ENCODE measurements at places on chromosomes 1 and 21. TPM values are rescaled to one million over a fixed set of nuclear protein-coding genes. Genes with fewer than 3 reads are reported as not detected.

DNA sequence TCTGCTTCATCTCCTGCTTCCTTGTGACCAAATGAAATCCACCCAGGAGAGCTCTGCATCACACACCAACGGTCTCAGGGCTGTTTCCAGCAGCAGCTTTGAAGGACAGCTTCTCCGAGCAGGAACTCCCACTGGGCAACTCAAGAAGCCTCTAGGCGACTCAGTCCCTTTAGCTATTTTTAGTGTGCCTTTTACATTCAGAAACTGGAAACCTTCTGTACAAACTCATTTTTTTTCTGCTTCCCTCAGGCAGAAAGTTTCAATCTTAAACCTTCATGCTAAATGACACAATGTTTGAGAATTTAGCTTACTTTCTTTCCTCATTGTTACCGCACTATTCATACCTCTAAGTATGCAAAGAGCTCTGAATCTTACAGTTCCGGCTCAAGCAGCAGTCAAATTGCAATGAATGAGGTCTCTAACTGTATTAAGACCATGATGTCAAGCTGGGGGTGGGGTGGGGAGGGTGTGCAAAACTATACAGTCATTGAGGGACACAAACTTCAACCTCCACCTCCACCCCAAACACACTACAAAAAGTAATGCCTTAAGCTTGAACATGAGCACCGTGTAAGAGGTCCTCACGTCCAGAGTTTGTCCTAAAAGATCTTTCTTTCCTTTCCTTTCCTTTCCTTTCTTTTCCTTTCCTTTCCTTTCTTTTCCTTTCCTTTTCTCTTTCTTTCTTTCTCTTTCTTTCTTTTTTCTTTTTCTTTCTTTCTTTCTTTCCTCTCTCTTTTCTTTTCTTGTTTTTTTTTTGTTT is 16.4 kb upstream of the TARBP1 start:
- no peak for DNase-seq

C8B gene
- polyA plus RNA-seq, result 0.28 TPM

DNA sequence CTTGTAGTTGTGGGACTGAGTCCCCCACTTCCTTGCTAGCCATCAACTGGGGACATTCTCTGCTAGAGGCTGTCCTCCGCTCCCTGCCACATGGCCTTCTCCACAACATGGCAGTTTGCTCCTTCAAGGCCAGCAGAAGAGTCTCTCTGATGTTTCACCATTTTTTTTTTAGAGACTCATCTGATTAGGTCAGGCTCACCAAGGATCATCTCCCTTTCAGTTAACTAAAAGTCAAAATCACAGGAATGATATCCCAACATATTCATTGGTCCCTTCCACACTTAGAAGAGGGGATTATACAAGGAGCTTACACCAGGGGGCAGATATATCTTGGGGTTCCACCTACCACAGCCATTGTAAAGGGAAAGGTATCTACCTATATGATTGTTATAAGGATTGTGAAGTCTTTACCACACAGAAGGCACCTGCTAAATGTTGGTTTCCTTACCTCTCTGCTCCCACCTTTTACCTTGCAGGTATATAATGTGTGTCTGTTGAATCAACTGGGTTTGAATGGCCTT is 23.3 kb downstream of the RIMKLA start:
- DNase-seq, result no peak

SEC16B gene
- 4.7 TPM for polyA plus RNA-seq

DNA sequence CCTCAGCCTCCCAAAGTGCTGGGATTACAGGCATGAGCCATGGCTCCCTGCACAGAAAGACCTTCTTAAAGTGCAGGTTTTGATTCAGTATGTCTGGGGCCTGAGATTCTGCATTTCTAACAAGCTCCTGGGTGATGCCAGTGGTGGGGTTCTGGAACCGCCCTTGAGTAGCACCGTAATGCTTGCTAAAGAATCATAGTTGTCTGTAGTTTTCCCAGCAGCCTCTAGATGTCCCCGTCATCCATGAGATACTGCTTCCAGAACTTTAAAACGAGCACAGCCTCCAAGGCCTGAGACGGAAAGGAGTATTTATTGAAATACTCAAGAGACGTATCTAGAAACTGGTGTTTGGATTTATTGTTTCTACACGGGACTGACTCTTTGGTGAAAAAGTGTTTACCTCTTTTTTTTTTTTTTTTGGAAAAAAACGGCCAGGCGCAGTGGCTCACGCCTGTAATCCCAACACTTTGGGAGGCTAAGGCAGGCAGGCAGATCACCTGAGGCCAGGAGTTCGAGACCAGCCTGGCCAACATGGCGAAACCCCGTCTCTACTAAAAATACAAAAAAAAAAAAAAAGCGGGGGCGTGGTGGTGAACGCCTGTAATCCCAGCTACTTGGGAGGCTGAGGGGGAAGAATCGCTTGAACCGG is 2.6 kb upstream of the TOR3A start:
- DNase-seq, result peak; percentile 53

GRCh38 chr21:46182548-46183336 is 1.5 kb downstream of the SPATC1L start:
- no peak for DNase-seq

DNA sequence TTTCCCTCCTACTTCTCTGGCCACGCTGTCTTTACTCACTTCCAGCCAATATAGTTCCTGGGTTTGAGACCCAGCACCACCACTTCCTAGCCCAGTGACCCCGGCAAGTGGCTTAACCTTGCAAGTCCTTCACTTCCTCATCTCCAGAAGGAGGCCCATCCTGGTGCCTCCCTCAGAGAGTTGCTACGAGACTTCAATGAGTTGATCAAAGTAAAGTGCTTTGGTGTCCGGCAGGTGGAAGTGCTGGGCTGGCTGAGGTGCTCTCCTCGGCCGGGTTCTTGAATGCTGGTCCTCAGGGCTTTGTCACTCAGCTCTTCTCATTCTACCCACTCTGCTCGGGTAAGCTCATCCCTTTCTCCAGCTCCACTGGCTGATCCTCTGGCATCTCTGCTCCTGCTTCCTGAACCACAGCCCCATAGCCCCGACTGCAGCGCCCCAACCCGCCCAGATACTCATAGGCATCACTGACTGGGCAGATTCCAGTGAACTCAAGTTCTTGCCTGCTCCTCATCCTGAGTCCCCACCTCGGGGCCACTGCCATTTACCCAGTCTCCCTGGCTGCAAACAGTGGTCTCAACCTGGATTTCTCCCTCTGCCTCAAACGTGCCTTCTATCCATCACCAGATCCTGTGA is 75.8 kb upstream of the WNT4 start:
- no peak for DNase-seq

CCDC185 gene
- polyA plus RNA-seq, result 0.06 TPM

HCN3 gene
- 9.3 TPM for polyA plus RNA-seq

DNA sequence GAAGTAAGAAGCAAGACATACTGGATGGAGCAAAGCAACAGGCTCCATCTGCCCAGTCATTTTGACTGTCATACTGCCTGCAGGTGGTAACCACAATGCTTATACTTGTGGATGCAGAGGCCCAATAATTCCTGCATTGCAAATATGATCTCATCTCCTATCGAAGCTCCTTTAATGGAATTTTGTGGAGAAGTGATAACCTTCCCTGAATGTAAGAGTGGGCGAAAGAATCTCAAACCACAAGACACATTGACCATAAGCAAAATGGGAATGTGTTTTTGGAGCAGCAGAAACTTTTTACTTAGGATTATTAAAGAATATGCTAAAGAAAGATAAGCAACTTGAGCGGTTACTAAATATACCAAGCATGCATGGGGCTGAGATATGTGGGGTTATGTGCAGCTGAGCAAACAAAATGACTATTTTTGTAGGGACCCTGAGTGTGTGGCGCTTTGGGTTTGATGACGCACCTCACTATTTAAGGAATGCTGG is 77.4 kb upstream of the BACH1 start:
- no peak for DNase-seq

- no peak for DNase-seq
Measured at GRCh38 chr1:174296309-174296708, 137.0 kb downstream of the RABGAP1L start.

NR1I3 gene
- 4.7 TPM for polyA plus RNA-seq

KLF17 gene
- polyA plus RNA-seq, result not detected

- DNase-seq, result no peak
Measured at GRCh38 chr1:218346391-218347204, 1.5 kb downstream of the TGFB2 start.

- no peak for DNase-seq
Measured at GRCh38 chr1:190177555-190177954, 300.1 kb downstream of the BRINP3 start.

DNA sequence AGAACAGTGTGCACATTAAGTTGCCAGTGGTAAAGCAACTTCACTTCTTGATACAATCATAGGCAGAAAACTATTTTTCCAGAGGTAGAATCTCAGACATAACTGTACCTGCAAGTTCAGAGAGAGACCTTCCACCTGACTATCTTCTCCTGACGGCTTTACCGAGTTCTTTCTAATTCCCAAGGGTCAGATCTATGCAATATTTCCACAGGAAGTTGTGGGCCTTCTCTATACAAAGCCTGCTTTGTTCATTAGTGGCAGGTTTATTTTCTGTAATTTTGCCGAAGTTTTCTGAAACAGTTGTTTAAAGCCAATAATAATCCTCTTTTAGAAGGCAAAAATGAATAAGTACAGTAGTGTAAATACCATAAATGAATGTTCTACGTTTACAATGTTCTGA is 58.2 kb upstream of the RCC1 start:
- DNase-seq, result no peak

DNA sequence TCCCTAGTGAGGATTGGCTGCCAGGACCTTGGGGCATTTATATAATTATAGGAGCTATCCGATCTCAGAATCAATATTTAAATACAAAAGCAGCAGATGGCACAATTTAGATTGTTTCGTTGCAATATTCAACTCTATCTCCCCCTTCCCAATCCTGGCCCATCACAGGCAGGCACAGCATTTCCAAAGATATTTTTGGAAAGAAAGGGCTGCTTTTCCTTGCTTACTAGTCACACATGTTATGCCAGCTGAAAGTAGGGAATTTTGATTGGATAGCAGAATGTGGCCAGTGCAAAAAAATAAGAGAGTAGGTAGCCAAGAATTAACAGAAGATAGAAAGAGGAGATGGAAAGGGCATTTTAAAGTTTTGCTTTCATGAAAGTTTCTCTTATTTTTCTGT is 37.9 kb downstream of the IL12RB2 start:
- no peak for DNase-seq

DNA sequence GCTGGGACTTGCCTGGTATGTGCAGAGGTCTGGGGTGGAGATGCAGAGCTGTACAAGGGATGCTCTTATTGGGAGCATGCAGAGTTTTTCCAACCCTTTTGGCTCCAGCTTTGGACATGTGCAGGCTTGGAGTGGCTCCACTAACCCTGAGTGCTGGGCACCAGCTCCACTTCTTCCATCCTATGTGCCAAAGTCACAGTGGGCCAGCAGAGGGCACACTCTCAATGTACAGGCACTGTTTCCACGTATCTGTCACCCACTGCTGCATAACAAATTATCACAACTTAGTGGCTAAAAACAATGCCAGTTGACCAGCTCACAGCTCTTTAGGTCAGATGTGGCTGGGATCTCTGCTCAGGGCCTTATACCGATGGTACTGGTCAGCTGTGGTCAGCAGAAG is 631.8 kb downstream of the AJAP1 start:
- no peak for DNase-seq

- DNase-seq, result peak; percentile 32
Measured at GRCh38 chr1:171222936-171223335, 25.4 kb upstream of the FMO1 start.

GABPA gene
- polyA plus RNA-seq, result 48.3 TPM

NCAM2 gene
- polyA plus RNA-seq, result 12.6 TPM

- DNase-seq, result no peak
Measured at GRCh38 chr1:230832476-230832875, 35.8 kb downstream of the C1orf198 start.

AKR1A1 gene
- polyA plus RNA-seq, result 292 TPM

GPR37L1 gene
- polyA plus RNA-seq, result 0.03 TPM
